Suppressor macrophage treated with lipopolysaccharide for 4 hours (primary cell): ENCODE measurements at places on chromosomes 2 and 18.

- no peak for DNase-seq
Observed at GRCh38 chr2:141967503-141967902, 163.3 kb downstream of the LRP1B start.

GRCh38 chr18:51194604-51195003 lies 2.9 kb downstream of the MEX3C start:
- DNase-seq: no peak

GRCh38 chr2:217573571-217573970 lies 429.2 kb downstream of the TNS1 start:
- no peak for DNase-seq

DNA sequence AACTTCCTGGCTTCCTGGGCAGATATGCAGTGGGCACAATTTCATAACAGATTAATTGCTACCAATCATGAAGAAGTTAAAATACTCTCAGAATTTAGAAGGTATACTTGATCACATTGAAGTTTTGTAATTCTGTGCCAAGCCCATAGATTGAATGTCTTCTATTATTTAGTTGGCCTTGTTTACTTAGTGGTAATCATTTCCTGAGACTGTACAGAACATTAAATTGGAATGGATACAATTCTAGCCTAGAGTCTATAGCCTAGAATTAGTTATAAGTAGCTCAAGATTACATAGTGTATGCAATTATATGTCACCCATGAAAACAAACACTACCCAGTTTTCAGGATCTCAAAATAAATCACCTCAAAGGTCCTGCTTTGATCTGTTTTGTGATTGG lies 615.8 kb downstream of the XIRP2 start:
- DNase-seq: no peak

GRCh38 chr2:72745679-72746368 lies 80.0 kb downstream of the EXOC6B start:
- DNase-seq: peak; percentile 62
